ENCODE measurements at places on chromosomes 4 and X. TPM values are rescaled to one million over a fixed set of nuclear protein-coding genes. Genes with fewer than 3 reads are reported as not detected.

Gene CTAG2
- total RNA-seq, result not detected

Gene SYN1
- 0.11 TPM for total RNA-seq

Gene CDS1
- under 0.01 TPM for total RNA-seq

Gene MSX1
- total RNA-seq, result 2.2 TPM

Gene UGT2B10
- not detected for total RNA-seq

Gene DMRTC1
- total RNA-seq, result not detected

Gene STATH
- total RNA-seq, result not detected

Gene PRKG2
- 0.26 TPM for total RNA-seq

Gene FGFBP2
- total RNA-seq, result 2.4 TPM

Gene TMPRSS11B
- total RNA-seq, result not detected

Gene GNRHR
- total RNA-seq, result not detected

Gene ARHGEF6
- total RNA-seq, result 18.6 TPM

Gene WAS
- 0.11 TPM for total RNA-seq

Gene ACE2
- not detected for total RNA-seq

Gene SLC6A14
- not detected for total RNA-seq

Gene TMSB15C
- 2.5 TPM for total RNA-seq

Gene NDP
- 3.7 TPM for total RNA-seq

Gene ZCCHC18
- total RNA-seq, result 0.26 TPM

Gene HPGD
- total RNA-seq, result not detected

Gene ADH1A
- not detected for total RNA-seq

All from articular chondrocyte of knee joint (primary cell).